ENCODE measurements at places on chromosomes 6 and 20. TPM values are rescaled to one million over a fixed set of nuclear protein-coding genes. Genes with fewer than 3 reads are reported as not detected.
A peak's percentile ranks its signal among the peaks of the same experiment; 100 is the strongest.

DNA sequence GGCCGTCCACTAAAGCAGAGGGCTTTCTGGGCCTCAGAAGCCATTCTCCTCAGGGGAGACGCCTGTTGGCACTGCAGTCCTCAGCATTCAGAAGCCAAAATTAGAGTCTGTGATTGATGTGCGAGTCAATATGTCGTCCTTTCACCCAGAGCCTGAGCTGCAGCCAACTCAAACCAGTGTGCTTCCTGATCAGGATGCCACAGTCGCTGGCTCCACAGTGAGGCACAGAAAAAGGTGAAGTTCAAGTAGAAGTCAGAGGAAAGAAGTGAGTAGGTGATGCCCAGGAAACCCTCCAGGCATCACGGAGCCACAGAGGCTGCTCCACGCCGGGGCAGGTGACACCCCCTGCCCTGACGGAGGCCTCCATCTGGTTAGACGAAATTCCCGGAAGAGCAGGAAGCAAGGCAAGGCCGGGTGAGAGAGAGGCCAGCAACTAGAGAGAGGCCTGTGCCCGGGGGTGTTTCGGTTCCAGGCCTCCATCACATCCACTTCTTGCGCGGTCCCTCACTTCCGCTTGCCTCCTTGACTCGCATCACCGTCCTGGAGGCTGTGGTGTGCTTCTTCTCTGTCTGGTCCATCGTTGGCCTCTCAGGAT, 177.7 kb upstream of the SNX9 start:
- DNase-seq: no peak

- DNase-seq: no peak
Observed at GRCh38 chr6:6836609-6837406, 248.3 kb downstream of the LY86 start.

GRCh38 chr6:83889621-83890020, 30.1 kb downstream of the CYB5R4 start:
- no peak for DNase-seq

The RHAG gene
- 0.19 TPM for total RNA-seq

- no peak for DNase-seq
Observed at GRCh38 chr6:25239498-25239897, 39.7 kb upstream of the CARMIL1 start.

The HEBP2 gene
- total RNA-seq: 193 TPM

DNA sequence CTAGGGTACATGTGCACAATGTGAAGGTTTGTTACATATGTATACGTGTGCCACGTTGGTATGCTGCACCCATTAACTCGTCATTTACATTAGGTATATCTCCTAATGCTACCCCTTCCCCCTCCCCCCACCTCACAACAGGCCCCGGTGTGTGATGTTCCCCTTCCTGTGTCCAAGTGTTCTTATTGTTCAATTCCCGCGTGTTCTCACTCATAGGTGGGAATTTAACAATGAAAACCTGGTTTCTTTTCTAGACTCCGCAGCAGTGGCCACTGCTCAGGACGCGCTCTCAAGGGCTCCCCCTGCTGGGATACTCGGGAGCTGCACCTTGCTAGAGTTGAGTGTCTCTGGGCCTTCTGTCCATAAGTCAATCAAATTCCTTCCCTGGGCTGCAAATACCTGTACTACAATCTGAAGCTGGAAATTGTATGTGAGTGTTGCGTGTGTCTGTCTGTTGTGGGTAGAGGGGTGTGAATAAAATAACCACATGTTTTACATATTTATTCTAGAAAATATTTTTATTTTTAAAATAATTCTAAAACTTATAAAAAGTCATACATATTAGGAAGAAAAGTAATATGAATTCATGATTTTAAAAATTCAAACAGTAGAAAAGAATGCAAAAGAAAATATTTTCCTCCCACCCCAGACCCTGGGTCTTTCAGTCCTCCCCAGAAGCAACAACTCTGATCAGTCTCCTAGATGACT, 8.2 kb upstream of the CEP250 start:
- DNase-seq: peak; percentile 9

DNA sequence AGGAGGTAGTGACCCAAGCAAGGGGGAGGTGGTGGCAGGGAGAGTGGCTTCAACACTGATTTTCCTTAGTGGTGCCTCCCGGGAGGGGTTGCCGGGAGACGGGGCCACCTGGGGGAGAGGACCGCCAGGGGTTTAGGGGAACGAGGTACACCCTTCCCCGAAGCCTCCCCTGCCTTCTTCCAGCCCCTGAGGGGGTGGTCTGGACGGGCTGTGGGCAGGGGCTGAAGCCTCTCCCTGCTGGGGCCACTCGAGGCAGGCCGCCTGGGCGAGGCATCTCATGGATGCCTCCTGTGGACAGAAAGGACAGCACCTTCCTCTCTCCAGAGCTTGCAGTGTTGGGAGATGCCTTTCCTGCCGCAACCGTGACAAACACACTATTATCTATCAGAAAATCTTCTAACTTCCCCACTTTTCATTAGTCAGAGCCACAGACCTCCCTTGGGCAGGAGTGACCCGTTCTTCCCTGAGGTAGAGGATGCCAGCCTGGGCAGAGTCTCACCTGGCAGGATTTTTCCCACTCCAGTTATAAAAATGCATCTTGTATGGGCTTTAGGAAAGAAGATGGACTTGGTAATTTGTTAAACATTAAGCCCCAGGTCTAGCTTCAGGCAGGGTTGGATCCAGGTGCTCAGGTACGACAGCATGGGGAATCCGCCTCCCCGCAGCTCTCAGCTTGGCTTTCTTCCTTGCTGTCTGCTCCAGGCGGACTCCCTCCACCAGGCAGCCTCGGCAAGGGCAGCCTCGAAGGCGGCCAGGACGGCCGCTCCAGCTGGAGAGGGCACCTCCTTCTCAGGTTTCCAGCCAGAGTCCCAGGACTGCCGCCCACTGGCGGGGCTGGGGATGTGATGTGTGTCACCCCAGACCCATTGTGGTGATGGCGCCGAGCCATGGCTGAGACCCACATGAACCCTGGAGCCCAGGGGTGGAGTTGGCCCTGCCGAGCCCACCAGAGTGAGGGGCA, 11.0 kb downstream of the HRH3 start:
- DNase-seq: no peak

The PKIB gene
- 0.26 TPM for total RNA-seq

GRCh38 chr6:157912326-157912725, 69.3 kb upstream of the SYNJ2 start:
- DNase-seq: no peak

Data from esophagus squamous epithelium (tissue), 5 donors.